ENCODE measurements at places on chromosomes 1 and 21.

- no peak for DNase-seq
Measured at GRCh38 chr1:11787251-11787803, 18.4 kb downstream of the MTHFR start.

DNA sequence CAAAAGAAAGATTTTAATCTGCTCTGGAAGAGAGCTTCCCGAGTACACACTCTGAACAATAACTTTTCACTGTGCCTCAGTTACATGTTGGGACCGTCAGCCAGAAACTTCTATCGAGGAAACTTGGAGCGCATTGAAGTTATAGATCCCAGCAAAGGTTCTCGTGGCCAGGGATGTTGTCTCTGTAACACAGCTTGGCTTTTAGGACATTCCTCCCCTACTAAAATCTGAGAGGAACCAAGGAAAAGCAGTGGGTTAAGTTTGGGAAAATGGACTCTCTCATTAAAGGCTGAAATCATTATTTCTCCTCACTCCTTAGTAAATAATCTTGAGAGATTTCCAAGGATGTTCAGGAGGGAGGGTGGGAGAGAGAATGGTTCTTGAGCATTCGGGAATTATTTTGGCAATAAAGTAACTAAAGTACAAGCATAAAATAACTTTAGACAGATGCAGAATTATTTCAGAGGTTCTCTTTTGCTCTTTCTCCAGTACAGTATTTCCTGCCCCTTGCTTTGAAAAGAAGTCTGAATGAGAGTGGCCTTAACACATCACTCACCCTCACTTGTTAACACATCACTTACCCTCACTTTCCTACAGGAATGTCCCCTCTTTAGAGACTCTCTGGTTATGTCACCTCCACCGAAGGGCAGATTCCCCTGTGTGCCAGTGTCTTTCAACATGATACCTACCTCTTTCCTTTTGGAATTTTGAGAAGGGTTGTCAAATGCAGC is 1.8 kb upstream of the NFIA start:
- DNase-seq: no peak

DNA sequence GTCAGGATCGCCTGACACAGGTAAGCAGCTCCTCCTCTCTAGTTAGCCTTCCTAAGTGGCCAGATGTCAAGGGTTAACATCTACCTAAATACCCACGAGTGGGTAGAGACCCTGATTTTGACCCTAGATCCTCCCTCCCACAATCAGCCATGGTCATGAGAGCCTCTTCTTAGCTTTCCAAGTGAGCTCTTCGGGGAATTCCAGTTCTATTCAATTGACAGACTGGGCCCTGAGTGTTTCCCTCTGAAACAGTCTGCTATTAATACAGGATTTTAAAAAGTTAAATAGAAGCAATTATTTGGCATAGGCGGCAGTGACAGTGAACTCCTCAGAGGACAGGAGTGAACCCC is 28.1 kb downstream of the C2CD2 start:
- no peak for DNase-seq

DNA sequence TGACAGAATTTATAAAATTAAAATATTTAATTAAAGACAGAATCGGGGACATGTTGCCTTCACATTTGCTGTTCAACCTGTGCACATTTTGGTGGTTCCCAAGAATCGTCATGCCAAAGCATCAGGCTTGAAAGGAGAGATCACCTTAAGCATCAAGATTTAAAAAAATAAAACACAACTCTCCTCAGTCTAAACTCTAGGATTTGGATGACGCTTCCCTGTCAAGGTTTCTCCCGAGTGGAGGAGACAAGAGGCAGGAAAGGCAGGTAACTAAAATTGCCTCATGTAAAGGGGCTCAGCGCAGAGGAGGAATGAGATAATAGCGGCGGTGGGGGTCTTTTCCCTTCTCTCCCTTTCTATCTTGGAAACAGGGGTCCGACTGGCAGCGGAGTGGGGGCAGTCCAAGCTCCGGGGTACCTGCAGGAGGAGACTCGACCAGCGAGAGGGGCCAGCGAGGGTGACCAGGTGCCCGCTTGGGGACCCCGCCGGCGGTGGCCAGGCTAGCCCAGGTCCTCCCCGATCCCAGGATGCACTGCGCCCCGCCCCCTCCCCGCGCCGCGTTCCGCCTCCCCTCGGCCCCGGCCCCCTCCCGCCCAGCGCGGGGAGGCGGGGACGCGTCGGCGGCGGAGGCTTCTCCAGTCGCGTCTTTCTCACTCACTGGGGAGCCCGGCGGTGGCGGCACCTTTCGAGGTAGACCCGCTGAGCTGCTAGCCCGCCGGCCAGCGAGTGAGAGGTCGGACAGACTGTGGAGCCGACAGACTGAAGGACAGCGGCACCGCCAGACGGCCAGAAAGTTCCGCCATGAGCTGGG is at the start of gene FNBP1L:
FNBP1L (plus strand) TSS at position 638 of the 811 bp plus-strand sequence; CDS start at position 802, 164 bp downstream.
- DNase-seq: peak; percentile 50

DNA sequence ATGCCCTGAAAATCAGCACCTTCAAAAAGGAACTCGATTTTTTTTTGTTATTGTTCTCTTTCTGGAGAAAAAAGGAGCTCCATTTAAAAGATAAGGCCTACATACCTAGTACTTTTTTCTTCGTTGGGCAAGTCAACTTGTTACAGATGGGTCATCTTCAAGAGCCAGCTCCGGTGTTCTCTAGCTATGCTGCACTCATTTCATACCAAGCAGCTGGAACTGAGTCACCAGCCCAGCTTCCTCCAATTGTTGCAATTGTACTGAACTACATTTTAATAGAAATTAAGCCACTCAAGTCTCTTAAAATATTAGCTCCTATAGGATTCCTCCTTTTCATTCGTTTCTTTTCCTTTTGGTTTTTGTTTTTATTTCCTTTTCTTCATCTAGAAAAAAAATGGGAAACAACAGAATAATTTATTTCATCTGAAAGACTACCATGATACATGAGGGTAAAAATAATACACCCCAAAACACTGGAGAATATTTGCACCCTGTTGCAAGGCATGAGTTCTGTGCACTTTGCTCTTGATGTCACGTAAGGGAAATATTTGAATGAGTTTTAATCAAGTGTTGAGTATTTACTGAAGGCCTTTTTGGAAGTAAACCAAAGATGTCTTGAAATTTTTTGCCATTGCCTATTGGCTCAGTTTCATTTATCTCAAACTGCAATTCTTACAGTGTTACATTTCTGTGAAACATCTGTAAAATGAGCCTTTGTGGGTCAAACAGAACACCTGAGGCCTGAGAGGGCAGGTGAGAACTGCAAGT is 60.5 kb downstream of the CLIC4 start:
- DNase-seq: no peak

GRCh38 chr1:8078176-8078671 is 52.1 kb upstream of the ERRFI1 start:
- DNase-seq: no peak

- no peak for DNase-seq
Measured at GRCh38 chr1:76381450-76382097, 307.0 kb downstream of the ST6GALNAC3 start.

DNA sequence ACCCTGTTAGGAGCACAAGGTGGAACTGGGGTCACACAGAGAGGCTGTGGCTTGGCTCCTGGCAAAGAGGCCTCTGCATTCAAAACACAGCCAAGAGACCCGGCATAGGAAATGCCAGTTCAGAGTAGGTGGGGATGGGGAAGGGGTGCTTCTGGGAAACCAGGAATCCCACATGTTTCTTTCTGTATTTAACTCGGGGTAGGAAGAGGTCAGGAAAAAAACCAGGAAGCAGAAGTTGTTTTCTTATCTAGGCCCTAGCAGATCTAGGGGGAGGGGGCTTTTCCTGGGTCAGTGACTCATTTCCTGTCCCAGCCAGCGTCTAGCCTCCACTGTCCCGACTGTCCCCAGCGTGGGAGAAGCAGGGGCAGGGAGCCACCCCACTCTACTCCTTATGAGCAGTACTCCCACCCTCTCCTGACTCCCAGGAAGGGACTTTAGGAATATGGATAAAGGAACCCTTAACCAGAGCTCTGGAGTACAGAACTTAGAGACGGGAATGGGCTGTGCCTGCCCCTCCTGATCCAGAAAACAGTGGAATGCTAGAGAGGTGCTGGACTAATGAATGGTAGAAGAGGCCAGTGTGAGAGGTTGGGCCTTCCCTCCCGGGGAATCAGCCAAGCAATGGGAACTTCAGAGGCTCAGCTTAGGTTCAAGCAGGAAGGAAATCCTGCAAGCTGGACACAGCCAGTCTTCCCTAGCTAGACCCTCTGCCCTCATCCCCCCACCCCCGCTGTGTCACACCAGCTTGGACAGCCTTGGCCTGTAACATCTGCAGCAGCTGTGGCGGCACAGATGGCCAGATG is 5.7 kb downstream of the FHL3 start:
- DNase-seq: no peak

DNA sequence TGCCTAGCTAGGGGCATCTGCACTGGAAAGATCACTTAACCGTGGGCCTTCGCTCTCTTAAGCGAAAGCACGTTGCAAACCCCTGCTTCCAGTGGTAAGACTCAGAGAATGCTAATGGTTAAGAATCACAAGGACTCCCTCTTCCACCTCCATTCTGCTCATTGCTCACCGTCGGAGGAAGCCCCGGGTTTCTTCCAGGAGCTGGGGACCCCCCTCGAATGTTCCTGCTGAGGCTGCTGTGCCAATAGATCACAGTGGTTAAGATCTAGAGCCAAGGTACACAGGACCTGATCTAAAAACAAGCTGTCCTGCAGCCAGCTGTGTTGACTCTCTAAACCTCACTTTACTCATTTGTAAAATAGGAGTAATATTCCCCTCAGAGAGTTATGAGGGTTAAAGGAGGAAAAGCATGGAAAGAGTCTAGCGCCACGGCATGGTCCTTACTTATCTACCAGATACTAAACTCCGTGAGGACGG is 765 bp downstream of the VAMP3 start:
- DNase-seq: no peak

GRCh38 chr1:82795508-82796149 is 994.9 kb downstream of the ADGRL2 start:
- no peak for DNase-seq

GRCh38 chr1:163168053-163168452 is 34.7 kb downstream of the RGS5 start:
- no peak for DNase-seq

DNA sequence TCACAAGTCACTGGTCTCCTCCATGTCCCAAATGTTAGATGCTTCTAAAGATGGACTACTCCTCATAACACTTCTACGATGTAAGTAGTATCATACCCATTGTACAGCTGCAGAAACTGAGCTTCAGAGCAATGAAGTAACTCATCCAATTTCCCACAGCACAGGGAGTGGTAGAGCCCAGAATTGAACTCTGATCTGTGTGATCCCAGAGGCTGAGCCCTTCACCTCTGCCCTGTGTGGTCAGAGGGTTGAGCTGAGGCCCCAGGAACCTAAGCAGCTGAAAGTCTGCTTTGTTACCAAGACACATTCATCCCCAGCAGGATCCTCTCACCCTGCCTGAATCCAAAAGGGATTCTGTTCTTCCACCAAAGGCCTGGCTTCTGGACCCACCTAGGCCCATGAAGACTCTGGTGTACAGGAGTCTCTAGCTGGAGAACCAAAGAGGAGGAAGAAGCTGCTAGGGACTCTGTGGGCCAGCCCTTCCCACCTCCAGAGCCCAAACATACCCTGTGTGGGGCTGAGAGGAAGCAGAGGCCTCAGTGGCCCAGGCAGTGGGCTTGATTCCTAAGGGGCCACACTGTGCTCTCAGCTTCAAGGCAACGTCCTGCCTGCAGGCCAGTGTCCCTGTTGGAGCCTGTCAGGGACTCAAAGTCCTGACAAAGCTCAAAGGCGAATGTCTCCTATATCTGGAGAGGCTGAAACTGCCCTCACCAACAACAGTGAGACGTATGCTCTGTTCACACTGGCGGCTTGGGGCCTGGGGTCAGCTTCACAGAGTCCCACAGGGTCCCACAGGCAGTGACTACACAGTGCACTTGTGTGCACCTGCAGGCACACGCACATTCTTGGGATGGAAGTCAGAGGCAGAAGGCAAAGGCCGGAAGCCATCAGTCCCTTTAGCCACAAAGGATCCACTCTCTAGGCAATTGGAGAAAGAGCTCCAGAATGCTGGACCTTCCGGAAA is 40.4 kb upstream of the SLC30A1 start:
- no peak for DNase-seq

DNA sequence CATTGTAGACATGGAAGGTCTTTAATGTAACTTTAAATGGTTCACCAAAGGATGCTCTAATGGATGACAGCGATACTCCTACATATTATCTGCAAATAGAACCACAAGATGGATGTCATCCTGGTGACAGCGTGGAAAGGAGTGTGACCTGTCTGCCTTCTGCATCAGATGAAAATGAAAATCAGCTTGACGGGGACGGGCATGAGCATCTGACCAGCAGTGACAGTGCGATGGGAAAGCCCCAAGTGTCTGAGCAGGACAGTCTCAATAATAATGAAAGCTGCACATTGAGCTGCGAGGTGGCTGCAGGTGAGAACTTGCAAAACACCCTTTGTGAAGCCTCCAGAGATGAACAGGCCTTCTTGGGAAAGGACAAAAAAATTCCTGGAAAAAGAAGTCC is 25.2 kb downstream of the CNST start:
- no peak for DNase-seq

DNA sequence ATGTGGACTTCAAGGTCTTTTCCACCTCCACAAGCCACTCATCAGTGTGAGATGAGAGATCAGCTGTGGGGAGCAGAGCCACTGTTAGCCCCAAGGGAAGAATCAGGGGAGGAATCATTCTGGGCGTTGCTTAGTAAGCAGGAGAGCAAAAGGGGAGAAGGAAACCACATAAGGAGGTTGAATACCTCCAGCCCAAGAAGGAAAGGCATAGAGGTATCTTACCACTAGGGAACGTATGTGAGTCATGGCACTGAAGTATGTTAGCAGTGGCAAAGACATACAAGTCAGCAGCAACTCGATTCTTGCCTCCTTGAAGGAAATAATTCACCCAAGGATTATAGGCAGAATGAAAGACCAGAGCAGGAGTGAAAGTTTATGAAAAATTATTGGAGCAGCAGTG is 31.6 kb upstream of the SLC5A9 start:
- no peak for DNase-seq

GRCh38 chr1:41362749-41363590 is 1.7 kb downstream of the FOXO6 start:
- no peak for DNase-seq

DNA sequence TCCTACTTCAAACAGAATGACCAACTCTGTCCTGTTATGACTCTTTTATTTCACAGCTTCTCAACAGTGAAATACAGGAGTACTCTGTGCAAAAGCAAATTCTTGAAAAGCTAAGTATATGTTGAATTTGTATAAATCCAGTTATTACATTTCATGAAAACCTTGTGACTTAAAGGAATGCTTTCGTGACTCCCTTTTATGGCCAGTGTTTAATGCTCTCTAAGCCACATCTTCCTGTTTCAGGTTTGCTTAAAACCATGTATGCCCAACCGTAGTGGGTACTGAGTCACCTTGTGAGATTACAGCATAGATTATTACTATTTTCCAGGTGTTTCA is 40.2 kb upstream of the KIF1B start:
- DNase-seq: no peak

- peak; percentile 42 for DNase-seq
Measured at GRCh38 chr1:201739492-201740085, 89.4 kb upstream of the IPO9 start.

DNA sequence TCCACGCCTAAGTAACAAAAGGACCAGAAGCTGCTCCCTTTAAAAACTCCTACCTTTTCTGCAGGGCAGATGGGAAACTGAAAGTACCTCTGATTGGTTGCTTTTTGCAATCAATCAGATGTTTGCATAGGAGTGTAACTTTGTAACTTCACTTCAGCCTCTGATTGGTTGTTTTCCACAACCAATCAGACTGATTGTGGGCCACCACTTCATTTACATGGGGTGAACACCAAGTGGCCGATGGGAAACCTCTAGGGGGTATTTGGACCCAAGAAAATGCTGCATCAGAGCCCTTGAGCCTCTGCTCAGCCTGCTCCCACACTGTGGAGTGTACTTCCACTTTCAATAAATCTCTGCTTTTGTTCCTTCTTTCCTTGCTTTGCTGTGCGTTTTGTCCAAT is 32.8 kb upstream of the CD1D start:
- no peak for DNase-seq

Data from stimulated activated CD4-positive, alpha-beta T cell treated with anti-CD3 and anti-CD28 coated beads, Interleukin-15, amount 100 ng/mL, for 1 hour (primary cell).